Epithelial cell of prostate (primary cell): ENCODE measurements at places on chromosomes 16 and 17.

DNA sequence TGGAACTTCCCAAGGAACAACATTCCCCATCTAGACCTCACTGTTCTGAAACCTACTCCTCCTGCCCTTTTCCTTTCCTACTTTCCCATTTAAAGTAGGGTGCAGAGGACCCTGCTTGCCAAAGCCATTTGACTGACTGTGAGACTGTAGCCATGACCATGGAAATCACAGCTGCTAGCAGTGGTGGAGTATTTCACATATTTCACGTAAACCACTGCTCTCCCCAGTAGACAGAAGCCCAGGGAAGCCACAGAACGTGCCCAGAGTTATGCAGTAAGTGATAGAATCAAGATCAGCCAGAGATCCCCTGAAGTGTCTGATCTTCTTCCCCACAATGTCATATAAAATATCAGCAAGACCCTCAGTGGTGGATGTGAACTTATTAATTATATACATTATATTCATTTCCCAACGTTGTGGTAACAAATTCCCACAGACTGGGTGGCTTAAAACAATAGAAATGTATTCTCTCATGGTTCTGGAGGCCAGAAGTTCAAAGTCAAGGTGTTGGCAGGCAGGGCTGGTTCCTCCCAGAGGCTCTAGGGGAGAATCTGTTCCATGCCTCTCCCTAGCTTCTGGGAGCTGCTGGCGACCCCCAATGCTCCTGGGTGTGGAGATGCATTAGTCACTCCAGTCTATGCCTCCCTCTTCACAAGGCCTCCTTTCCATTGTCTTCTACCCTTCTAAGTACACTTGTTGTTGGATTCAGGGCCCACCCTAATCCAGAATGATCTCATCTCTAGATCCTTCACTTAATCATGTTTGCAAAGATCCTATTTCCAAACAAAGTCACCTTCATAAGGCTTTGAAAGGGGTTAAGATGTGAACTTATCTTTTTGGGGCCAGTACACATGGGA lies 20.7 kb upstream of the PRM1 start:
- no peak for DNase-seq

DNA sequence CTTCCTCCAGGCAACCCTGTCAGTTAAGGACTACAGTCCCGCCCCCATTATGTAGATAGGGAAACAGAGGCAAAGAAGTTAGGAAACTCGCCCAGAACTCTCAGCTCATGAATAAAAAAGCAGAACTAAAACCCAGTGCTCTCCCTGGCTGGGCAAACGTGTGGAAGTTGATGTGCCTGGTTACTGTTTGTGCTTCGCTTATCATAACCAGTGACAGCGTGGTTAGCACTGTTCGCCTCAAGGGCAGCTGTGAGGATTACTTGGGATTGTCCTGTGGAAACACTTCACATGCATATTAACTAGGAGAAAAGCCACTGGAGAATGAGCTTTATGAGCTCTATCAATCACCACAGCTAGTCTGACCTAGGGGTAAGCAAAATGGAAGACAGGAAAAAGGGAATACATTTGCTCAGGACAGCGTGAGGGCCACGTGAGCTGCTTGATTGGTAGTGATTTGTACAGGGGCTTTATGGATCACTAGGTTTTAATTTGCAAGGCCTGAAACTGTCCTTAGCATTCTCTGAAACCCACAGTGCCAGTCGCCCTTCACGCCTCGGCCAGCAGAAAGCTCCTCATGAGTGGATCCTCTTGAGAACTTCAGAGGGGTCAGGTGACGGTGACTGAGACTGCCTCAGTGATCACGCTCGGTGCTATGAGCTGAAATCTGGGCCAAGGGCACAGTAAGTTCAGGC lies 19.9 kb downstream of the CYB5D2 start:
- DNase-seq, result no peak

GRCh38 chr17:75752802-75753513 lies 12.0 kb downstream of the GALK1 start:
- DNase-seq, result no peak

GRCh38 chr16:57844416-57845030 lies 42.2 kb upstream of the KIFC3 start:
- DNase-seq, result no peak

DNA sequence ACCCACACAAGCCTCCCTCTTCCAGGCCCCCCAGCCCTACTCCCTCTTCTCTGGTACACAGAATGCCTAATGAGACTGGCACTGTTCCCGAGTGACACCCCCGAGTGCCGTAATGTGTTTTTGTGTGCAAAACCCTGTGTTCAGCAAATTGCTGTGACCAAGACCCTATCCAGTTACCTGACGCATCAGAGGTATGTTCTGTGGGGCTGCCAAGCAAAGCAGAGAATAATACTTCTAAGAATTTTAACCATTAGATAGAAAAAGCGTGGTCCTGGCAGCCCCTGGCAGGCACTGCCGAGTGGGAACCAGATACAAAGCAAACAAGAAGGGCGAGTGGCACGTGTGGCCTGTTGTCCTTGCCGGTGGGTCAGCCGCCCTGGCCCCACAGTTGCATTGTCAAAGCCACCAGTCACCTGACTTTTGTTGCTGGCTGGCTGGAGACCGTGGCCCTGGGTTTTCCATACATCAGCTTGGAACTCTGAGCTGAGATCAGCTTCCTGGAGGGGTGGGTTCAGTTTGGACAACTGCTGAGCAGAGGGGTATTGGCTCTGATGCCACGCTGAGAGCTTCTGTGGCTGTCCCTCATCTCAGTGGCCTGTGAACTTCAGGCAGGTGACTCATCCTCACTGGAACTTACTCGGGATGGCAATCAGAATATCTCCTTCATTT lies 69.1 kb upstream of the BRD7 start:
- DNase-seq, result no peak

DNA sequence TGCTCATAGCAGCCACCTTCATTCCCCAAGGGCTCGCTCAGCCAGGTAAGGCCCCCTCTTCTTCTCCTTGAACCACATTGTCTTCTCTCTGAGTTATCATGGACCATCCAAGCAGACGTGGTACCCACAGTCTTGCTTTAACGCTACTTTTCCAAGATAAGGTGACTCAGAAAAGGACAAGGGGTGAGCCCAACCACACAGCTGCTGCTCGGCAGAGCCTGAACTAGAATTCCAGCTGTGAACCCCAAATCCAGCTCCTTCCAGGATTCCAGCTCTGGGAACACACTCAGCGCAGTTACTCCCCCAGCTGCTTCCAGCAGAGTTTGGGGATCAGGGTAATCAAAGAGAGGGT lies 272 bp downstream of the CCL2 start:
- no peak for DNase-seq

DNA sequence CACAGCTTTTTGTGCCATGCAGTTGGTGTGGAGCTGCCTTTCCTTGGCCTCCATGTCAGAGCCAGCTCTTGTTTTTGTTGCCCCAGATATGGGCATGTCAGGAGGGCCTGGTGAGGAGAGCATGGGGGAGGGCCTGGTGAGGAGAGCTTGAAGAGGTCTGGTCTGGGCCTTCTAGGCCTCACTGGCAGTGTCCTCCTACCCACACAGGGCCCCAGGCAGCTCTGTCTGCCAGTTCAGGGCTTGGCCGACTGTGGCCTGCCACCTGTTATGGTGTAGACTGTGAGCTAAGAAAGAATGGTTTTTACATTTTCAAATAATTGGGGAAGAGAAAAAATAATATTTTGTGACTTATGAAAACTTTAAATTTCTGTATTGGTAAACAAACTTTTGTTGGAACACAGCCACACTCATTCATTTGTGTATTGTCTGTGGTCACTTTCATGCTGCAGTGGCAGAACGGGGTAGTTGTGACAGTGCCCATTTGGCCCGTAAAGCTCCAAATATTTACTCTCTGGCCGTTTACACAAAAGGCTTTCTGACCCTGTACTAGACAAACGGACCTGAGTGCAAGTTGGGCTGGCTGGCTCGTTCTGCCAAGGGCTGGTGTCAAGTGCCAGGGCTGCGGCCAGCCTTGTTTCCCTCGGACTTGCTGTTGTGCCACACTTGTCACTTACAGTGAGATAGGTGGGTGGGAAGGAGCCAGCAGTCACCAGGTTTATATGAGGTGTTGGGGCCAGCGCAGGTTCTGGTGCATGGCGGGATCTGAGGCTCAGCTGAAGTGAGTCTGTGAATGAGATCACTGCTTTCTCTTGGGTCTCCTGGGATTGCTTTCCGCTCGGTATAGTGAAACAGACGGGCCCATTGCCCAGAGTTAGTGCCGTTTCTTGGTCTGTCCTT lies 18.2 kb downstream of the PGS1 start:
- DNase-seq, result no peak

GRCh38 chr16:52568983-52569690 lies 22.2 kb upstream of the TOX3 start:
- DNase-seq, result no peak

GRCh38 chr17:40024901-40025300 lies 9.7 kb downstream of the CSF3 start:
- no peak for DNase-seq

DNA sequence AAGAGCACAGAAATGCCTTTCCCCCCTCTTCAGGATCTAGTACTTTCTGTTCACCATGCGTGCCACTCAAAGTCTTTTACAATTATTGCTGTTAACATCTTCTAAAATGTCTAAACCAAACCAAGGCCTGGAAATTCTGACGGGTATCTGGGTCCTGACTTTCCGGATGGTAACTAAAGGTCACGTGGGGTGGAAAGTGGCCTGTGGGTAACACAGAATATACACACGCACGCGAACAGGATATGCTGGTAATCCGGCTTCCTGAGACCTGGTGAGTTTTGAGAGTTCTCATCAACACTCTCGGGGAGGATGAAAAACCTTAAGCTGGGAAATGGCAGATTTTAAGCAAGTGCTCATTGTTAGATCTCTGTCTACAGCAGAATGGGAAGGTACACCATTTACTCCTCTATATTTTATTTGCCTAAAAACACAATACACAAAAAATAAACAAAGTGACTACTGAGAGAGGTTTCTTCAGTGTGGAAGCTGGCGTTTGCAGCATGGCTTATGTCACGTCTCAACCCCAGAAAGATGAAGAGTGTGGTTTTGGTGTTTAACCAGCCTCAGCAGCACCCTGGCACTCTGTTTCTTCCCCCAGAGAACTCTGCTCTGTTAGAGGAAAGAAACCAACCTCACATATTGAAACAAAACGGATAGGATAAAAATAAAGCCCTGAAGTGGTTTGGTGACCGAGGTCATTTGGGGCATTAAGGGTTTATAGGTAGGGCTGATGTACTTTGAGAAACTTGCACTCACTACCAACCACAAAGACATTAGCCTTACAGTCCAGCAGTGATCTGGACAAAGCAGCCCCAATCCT lies 37.3 kb downstream of the SMG6 start:
- no peak for DNase-seq

- peak; percentile 29 for DNase-seq
Measured at GRCh38 chr17:35545150-35545549, 7.7 kb upstream of the SLFN12L start.

- DNase-seq, result no peak
Measured at GRCh38 chr17:72372185-72372584, 251.4 kb downstream of the SOX9 start.

DNA sequence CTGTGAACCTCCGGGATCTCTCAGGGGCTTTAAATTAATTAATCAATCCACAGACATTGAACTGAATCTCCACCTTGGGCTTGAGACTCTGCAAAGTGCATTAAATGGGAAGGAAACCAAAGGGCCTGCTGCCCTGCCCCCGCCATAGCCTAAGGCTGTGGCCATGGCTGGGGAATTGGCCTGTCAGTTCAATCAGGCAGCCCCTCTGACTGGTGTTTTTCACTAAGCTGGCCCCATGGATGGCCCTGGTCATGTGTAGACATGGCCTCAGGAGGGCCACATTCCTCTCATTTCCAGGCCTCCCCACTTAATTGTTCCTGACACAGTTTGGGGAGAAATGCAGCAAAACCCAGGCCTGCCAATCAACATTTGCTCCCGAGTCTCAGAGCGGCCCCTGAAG lies 499.8 kb downstream of the WWOX start:
- DNase-seq, result no peak

- no peak for DNase-seq
Measured at GRCh38 chr17:82942166-82943130, 102.6 kb upstream of the ZNF750 start.

GRCh38 chr17:2435862-2436261 lies 35.0 kb upstream of the MNT start:
- DNase-seq, result no peak

DNA sequence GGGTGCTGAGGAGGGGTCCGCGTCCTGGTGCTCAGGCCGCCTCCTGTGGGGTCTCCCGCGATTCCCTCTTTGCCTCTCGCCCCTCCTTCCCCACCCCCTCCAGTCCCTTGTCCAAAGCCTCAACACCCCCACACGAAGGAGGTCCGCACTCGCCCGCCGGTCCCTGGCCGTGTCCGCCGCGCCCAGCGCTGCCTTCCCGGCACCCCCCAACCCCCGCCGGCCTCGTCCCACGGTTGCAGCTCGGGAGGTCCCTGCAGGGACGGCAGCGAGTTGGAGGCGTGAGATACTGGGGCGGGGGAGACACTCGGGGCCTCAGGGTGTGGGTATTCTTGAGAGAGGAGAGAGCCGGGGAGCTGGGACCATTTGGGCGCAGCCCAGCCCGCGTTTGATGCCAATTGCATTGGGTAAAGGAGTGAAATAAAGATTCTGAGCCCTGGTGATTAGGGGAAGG lies 468 bp downstream of the FLYWCH2 start:
- DNase-seq, result no peak

GRCh38 chr17:5379351-5380107 lies 39.9 kb downstream of the NUP88 start:
- no peak for DNase-seq

- DNase-seq, result no peak
Measured at GRCh38 chr17:56172517-56172982, 19.3 kb downstream of the ANKFN1 start.

- peak; percentile 43 for DNase-seq
Measured at GRCh38 chr17:61285526-61286320, 113.9 kb upstream of the TBX2 start.

GRCh38 chr16:15764112-15764511 lies 92.7 kb downstream of the MYH11 start:
- DNase-seq, result no peak

DNA sequence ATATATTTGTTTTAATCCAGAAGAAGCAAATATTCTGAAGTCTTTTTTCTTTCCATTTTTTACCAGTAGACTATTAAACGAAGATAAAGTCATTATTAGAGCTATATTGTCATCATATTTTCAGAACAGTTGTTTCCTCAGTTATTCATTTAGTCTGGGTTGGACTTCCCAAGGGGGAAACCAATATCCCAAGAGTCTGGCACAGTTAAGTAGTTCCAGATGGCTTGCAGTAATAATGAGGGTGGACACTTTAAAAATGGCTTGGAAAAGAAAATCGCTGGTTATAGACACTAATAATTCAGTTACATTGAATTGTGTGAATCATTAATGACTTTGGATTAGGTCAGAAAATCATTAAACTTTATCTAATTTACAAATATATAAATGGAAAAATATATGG lies 3.9 kb downstream of the PPM1E start:
- no peak for DNase-seq

- no peak for DNase-seq
Measured at GRCh38 chr17:80978499-80979497, 12.8 kb upstream of the CHMP6 start.

DNA sequence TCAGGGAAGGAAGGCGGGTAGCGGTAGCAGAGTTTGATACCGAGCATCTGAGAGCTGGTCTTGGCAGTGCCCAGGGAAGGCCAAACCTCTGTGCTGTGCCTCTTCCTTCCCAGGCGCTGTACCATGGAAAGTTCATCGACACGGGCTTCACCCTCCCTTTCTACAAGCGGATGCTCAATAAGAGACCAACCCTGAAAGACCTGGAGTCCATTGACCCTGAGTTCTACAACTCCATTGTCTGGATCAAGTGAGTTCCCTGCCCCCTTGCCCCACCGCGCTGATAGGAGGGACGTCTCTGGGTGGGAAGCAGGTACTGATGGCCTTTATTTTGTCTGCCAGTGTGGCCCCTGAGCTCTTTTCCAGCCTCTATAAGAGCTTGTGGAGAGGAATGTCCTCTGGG lies 15.4 kb upstream of the CLEC18A start:
- DNase-seq, result no peak
